ENCODE measurements at places on chromosomes 6 and 20.

GRCh38 chr6:18446771-18447170 lies 59.6 kb downstream of the RNF144B start:
- DNase-seq = no peak

DNA sequence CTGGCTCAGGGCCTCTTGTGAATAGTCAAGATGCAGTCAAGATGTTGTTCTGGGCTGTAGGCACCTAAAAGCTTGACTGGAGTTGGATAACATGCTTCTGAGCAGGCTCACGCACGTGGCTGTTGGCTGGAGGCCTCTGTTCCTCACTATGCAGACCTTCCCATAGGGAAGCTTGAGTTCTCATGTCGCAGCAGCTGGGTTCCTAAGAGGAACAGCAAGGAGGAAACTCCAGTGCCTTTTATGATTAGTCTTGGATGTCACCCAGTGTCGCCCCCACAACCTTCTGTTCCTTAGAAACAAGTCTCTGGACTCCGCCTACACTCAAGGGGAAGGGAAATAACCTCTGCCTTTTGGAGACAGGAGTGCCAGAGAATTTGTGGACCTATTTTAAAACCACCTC lies 210.7 kb downstream of the BCAS1 start:
- no peak for DNase-seq

GRCh38 chr6:137496909-137497720 lies 2.9 kb upstream of the OLIG3 start:
- DNase-seq = no peak

DNA sequence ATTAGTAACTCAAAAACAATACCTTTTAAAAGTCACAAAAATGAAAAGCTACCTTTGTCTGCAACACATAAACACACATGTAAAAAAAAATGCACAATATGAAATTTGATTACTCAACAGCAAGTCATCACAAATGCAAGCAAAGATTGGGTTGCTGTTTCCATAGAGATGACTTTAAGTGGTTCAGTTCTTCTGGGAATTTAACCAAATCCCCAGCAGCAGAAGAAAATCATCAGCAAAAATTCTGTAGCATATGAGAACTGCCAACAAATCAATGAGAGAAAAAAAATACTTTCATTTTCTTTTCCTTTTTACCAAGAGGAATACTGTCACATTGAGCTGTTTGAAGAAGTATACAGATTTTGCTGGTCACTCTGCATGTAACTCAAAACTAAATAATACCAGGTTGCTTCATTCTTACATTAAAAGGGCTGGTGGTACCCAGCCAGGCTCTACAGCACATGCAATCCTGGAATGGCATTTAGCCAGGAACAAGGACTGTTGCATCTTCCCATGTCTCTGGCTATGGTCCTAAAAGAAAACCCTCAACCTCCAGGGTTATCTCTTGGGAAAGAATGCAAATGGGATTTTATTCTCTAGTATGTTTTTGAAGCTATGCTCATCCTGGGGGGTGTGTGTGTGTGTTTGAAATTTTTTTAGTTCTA lies 158.3 kb downstream of the OPRM1 start:
- DNase-seq = no peak

GRCh38 chr6:51218181-51218580 lies 399.5 kb downstream of the TFAP2B start:
- DNase-seq = no peak

DNA sequence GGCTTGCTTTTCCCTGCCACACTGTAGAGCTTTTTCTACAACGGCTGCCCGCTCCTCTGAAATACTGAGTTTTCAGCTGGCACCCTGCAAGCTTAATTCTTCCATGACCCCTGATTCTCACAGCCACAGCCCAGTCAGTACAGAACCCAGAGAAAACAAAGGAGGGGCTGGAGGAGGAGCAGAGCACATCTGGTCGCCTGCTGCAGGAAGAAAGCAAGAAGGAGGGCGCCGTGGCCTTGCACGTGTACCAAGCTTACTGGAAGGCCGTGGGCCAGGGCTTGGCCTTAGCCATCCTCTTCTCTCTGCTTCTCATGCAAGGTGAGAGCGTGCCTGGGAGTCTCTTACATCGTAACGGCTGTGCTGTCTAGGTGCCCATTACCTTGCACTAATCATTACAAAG lies 11.3 kb downstream of the DLK2 start:
- no peak for DNase-seq

DNA sequence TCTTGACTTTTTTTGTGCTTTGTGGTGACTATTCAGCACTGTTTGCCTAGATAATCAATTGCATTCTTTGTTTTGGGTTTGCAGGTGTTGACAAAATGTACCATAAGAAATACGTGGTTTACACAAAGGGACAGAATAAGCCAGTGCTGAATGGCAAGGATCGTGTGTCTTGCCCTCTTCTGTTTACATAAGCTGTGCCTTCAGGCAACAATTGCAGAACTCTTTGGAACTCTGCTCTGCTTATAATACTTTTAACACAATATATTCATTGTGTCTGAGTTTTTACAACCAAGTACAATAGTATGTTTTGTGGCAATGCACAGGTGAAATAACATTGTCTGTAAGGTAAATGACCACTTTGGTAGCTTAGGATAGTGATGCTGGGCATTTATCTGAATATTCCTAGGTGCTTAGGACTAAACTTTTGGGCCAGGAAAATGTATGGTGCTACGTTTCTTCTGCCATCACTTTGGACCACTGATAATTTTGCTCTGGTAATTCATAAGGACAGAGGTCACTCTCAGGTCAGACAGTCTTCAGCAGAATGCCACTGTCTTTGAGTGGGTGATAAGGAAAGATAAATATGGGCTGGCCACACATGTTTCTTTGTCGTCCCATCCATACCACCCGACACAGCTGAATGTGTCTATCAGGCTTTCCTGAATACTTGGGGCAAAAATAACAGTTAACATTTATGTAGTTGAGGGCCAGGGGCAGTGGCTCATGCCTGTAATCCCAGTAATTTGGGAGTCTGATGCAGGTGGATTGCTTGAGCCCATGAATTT lies 344.6 kb upstream of the IMPG1 start:
- DNase-seq = no peak

GRCh38 chr6:168195712-168196111 lies 116.7 kb upstream of the FRMD1 start:
- DNase-seq = no peak

DNA sequence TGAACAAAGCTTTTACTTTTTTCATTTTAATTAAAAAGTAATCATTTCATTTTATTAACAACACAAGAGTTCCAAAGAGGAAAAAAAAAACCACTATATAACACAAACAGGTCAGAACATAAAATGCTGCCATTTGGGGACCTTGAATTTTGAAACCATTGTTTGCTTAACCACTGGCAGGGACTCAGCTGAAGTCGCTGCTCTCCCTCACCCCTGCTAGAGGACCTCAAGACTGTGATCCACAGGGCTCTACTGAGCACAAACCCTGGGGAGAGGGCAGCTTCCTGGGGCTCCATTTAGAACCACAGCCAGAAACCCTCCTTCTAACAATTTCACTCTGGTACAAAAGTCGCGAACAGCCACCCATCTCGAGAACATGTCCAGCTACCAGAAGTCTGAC lies 28.8 kb downstream of the NCOA5 start:
- no peak for DNase-seq

DNA sequence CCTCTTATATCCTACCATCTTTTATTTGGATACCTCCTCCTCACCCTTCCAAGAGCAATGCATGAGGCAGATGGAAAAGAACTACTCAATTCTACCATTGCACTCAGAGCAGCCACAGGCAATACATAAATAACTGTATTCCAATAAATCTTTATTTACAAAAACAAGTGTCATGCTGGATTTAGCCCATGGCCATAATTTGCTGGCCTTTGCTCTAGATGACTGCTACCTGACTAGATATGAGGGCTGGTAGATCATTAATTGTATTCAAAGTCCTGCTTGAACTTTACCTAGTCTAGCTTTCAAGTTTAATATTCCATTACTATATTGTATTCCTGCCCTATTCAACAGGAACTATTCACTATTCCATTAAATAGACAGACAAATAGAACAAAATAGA lies 37.1 kb downstream of the AFG1L start:
- no peak for DNase-seq

GRCh38 chr20:13037727-13038126 lies 29.0 kb downstream of the SPTLC3 start:
- DNase-seq = no peak

- no peak for DNase-seq
Observed at GRCh38 chr20:61807471-61808160, 258.1 kb downstream of the TAF4 start.

DNA sequence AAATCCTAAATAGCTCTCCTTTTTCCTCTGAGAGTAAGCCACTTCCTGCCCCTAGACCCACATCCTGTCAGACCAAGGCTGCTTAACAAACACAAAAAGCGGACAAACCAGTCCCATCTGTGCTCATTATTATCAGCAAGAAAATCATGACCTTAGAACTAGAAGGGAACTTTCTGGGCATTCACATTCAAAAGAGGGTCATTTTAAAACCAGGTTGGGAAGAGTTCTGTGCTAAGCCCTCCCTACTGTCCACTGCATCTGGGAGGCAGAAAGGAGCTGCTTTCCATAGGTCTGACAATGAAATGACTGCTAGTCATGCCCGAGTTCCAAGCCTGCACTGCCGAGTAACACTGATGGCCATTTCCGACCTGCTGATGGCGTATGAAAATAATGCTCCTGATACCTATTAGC lies 15.4 kb downstream of the EZR start:
- DNase-seq = no peak
